ENCODE measurements at places on chromosomes 1 and 21. TPM values are rescaled to one million over a fixed set of nuclear protein-coding genes. Genes with fewer than 3 reads are reported as not detected.

DNA sequence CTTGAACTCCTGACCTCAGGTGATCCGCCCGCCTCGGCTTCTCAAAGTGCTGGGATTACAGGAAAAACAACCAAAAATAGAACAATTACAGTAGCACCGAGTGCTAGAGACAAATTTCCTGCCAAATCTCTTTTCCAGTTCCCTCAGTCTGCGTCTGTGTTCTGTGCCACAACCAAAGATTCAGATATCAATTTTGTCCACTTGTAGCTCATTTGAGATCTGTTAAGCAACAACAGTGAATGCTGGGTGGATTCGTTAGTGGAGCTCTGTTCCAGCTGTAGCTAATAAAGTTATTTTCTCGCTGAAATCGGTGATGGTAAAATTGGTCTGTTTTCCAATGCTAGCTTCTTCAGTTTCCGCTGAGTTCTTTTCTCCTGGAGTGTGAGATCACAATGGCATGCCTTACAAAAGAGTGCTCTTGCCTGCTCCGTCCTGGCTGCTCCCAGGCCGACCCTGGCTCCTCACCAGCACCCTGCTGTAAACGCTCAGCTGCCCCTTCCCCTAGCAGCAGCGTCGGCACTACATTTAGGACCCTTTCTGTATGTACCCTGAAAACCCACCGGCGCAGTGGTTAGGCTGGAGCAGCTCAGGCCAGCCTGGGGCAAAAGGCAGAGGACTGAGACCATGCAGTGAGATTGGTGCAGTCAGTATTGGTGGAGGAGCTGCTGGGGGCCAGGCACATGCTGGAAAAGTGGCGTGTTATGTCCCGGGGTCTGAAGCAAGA, 395.4 kb downstream of the KIF26B start:
- DNase-seq, result no peak

CFHR3 gene
- not detected for total RNA-seq

DNA sequence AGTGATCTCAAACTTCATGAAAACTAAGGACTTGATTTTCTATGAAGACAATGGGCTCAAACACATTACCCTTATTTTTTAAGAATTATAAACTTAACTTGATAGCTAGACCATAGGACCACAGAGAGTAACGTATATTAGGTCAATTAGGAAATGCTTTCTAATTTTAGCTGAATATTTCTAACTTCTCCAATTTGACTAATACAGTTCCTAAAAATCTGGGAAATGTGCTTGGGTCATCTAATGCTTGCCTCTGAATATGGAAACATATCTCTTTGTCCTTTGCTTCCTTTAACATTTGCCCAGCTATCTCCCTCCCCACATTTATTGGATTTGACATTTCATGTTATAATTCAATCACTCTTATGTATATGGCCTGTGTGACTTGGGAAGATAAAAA, 141.4 kb downstream of the LHX8 start:
- DNase-seq, result no peak

- no peak for DNase-seq
Measured at GRCh38 chr1:168653567-168653966, 75.4 kb downstream of the DPT start.

DNA sequence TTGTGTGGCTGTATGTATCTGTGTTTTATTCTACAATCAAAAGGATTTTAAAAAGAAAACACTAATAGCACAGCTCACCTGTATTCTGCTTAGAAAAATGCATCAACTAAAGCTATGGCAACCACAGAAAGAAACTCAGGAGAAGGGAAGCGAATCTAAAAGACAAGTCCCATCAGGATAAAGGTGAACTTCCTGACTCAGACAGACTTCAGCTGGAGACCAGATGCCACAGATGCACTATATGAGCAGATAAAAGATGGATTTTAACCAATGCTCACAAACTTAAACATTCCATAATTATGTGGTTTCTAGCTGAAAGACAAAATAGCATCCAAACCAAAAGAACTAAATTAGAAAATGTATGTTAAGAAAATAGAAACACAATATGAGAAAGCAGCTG, 231.0 kb downstream of the RERE start:
- DNase-seq, result no peak

TMCC2 gene
- total RNA-seq, result 2.0 TPM

DNAI4 gene
- 9.4 TPM for total RNA-seq

- peak; percentile 49 for DNase-seq
Measured at GRCh38 chr21:46000731-46001641, 19.4 kb downstream of the COL6A1 start.

- no peak for DNase-seq
Measured at GRCh38 chr1:36621531-36621930, 138.8 kb upstream of the CSF3R start.

DNA sequence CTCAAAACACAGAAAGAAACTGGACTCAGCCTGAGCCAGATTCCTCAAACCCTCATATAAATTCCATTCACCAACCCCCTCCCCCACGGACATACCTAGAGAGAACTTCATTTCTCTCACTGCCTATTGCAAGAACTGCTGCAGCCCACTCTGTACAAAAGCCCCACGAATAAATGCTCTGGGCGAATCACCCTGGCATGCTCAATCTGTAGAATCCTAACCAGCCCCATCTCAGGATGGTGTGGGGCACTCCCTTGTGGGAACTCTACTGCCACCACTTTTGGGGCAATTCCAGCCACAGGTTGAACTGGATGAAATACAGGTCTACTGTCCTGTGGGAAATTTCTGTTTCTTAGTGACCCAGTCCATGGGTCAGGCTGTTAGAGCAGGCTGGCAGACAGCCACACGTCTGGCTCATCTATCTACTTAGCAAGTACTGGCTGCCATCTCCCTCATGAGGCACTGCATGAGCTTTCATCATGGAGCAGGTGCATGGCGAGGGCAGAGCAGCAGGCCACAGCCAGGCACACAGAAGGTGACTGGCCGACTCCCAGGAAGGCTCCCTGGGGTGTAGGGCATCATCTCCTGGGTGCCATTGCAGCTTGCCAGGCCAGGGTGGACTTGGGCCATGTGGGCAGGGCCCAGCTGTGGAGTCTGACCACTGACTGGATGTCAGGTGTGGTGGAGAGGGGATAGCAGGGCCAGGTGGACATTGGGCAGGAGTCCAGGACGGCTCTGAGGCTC, 1.6 kb upstream of the C1orf35 start:
- DNase-seq, result no peak

GRCh38 chr1:176989023-176989422, 175.5 kb downstream of the ASTN1 start:
- DNase-seq, result no peak

DNA sequence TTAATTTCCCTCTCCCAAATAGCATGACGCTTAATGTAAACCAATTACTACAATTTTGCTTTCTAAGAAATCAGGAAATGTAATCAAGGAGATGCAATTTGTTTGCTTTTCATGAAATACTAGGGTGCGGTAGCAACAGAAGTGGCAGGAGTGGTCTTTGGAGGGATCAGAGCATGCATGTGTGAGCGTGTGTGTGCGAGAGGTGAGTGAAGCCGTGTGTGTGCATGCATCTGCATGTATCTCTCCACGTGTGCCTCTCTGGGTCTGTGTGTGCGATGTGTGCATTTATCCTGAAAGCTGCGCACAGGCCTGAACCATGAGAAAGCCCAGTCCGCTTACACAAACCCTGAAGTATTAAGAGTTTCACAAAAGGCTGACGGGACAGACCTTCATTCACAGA, 249.8 kb upstream of the C1orf174 start:
- no peak for DNase-seq

DNA sequence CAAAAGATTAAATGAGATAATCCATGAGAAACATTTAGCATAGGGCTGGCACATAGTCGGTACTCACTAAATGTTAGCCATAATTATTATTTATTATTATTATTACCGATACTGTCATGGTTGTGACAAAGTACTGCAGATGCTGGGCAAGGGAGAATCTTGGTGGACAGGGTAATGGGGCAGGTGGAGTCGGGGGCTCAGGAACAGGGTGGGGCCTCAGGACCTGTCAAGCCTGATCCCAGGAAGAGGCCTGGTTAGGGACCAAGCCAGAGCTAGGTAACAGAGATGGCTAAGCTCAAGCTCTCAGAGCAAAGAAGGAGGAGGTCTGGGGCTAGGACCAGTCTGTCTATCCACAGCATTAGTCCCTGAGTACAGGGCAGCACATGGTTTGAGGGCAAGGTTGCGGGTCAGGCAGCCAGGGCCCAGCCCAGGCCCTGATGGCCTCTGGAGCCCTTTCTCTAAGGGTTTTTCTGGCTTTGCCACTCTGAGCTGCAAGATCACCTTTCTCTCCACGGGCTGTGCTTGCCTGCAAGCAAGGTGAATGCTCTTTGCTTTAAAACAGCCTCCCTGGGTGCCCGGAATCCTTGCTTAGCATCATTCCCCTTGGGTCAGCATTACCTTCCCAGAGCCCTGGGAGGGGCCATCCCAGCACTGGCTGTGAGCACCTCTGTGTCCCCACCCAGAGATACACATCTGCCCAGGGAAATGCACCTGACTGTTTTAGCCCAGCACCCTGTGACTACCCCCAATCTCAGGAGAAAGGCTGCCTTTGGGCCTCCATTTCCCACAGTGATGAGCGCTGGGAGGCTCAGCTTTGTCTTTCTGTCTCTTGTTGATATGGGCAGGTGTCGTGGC, 572.0 kb downstream of the PTPRU start:
- no peak for DNase-seq

TLCD4 gene
- total RNA-seq, result 6.9 TPM

TMEM269 gene
- under 0.01 TPM for total RNA-seq

GRCh38 chr1:176826265-176826664, 338.2 kb downstream of the ASTN1 start:
- no peak for DNase-seq

DNA sequence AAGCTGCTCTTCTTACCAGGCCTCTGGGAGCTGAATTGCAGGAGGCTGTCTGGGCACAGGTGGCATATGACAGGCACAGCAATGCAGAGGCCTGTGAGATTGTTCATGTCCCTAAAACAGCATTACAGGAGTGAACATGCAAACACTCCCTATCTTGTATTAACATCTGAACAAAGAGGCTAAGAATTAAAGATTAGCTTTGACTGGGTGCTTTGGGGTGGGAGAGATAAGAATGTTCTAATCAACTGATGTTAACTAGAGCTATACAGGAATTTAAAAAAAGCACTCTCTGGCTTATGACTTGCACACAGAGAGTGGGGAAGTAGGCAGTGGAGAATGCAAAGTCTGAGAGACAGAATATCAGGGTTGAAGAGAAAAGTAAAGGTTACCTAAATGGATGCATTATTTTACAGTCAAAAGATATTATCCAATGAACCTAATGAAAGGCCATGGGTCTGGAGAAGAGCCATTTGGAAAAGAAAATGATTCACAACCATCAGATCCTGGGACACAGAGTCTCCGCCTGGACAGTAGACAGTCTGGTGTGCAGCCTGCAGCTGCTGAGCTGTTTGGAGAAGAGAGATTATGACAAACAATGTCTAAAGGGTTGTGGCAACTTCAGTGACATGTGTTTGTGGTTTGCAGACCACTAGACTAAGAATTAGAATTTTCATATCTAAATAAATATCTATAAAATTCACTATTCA, 20.2 kb downstream of the DPT start:
- DNase-seq, result no peak

GRCh38 chr1:189351960-189352359, 1125.7 kb downstream of the BRINP3 start:
- DNase-seq, result no peak

GRCh38 chr1:53981220-53981619, 35.1 kb downstream of the LRRC42 start:
- DNase-seq, result no peak

TMPRSS2 gene
- 32.1 TPM for total RNA-seq

- DNase-seq, result no peak
Measured at GRCh38 chr1:93995837-93996536, 86.8 kb upstream of the GCLM start.

GRCh38 chr1:204971517-204972336, 71.3 kb upstream of the CNTN2 start:
- DNase-seq, result no peak

STYXL2 gene
- 0.16 TPM for total RNA-seq

DNA sequence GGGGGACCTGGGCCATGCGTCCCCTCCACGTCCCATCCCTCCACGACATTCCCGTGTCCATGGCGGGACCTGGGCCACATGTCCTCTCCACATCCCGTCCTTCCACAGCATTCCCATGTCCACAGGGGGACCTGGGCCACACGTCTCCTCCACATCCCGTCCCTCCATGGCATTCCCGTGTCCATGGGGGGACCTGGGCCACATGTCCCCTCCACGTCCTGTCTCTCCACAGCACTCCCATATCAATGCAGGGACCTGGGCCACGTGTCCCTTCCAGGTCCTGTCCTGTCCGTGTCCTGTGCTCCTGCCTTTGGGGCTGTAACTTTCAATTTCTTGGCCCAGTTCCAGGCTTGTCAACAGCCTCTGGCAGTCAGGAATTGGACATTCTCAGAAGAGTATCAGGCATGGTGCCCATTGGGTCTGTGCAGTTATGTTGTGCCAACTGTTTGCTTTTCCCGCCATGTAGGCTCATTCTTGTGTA, 47.1 kb downstream of the WNT9A start:
- peak; percentile 47 for DNase-seq

C1orf141 gene
- total RNA-seq, result not detected

GRCh38 chr1:160801836-160802580, 6.0 kb downstream of the LY9 start:
- no peak for DNase-seq

GRCh38 chr21:17925899-17926298, 106.7 kb upstream of the C21orf91 start:
- DNase-seq, result no peak

CYP2J2 gene
- 12.8 TPM for total RNA-seq

ADIPOR1 gene
- total RNA-seq, result 87.5 TPM

GRCh38 chr21:40803101-40803500, 43.9 kb downstream of the DSCAM start:
- no peak for DNase-seq

GRCh38 chr1:165857046-165857801, 29.8 kb downstream of the UCK2 start:
- DNase-seq, result no peak

- no peak for DNase-seq
Measured at GRCh38 chr1:219099307-219099706, 74.4 kb upstream of the LYPLAL1 start.

CHIT1 gene
- total RNA-seq, result 5.1 TPM

DNA sequence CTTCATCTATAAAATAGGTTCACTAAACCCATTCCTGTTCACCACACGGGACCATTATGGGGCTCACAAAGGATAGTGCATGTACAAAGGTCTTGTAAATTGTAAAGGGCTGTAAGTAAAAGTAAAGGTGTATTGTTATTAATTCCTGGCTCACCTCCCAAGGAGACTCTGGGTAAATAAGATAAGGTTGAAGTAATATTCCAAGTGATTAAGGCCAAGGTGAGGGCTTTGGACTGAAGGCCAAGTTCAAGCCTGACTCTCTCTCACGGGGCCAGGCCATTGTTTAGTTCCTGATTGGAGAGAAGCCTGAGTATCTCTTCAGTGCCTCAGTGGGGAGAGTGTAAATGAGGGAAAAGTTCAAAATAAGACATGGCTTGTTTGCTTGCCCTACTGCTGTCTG, 19.5 kb upstream of the ZFYVE9 start:
- no peak for DNase-seq

- no peak for DNase-seq
Measured at GRCh38 chr1:85283475-85284199, 7.2 kb upstream of the BCL10 start.

GRCh38 chr21:38032082-38032801, 116.0 kb upstream of the KCNJ6 start:
- DNase-seq, result no peak

Data from breast epithelium (tissue), 4 donors.